ENCODE measurements at places on chromosomes 13 and 19.

DNA sequence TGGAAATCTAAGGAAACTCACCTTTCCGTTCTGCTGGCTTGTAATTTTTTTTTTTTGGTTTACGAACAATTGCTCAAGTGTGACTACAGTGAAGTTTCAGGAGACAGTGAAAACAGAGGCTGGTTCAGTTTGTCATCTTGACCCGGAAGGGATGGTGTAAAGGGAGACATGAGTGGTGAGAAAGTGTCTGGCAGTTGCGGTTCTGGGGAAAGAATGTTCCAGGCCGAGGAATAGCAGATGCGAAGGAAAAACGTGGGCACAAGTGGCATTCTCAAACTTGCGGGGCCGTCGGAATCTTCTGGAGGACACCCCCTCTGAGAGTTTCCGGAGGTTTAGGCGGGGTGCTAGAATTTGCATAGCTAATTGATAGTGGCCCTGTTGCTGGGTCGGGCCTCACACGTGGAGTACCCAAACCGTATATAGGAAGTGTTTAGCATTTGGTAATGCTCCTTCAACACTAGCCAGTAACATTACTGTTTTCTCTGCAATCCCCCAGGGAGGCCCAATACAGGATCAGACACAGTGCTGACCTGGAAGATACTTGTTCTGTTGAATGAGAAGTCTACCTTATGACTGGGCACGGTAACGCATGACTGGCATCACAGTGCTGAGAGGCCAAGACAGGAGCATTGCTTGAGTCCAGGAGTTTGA lies 2.8 kb upstream of the TNFSF9 start:
- no peak for DNase-seq

DNA sequence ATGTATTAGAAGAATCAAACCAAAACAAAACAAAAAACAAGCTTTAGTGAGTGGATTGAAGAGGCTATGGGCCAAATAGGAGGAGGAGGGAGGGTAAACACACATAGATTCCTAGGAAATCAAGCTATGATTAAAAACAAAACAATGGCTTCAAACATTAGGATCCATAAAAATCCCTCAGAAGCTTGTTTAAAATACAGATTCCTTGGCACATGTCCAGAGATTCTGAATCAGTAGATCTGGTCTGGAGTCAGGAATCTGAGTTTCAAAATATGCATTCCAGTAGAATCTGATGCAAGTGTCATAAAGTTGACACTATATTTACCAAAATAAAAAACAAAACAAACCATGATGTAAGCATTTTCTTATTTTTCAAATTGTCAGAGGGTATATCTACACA lies 692.8 kb upstream of the SGCG start:
- no peak for DNase-seq

- no peak for DNase-seq
Measured at GRCh38 chr13:70172946-70173597, 64.8 kb upstream of the KLHL1 start.

- DNase-seq, result no peak
Measured at GRCh38 chr19:8254286-8255001, 45.3 kb downstream of the CERS4 start.

DNA sequence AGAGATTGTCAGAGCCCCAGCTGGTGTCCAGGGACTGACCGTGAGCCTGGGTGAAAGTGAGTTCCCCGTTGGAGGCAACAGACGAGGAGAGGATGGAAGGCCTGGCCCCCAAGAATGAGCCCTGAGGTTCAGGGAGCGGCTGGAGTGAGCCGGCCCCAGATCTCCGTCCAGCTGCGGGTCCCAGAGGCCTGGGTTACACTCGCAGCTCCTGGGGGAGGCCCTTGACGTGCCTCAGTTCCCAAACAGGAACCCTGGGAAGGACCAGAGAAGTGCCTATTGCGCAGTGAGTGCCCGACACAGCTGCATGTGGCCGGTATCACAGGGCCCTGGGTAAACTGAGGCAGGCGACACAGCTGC lies 1.1 kb upstream of the ELANE start:
- no peak for DNase-seq

DNA sequence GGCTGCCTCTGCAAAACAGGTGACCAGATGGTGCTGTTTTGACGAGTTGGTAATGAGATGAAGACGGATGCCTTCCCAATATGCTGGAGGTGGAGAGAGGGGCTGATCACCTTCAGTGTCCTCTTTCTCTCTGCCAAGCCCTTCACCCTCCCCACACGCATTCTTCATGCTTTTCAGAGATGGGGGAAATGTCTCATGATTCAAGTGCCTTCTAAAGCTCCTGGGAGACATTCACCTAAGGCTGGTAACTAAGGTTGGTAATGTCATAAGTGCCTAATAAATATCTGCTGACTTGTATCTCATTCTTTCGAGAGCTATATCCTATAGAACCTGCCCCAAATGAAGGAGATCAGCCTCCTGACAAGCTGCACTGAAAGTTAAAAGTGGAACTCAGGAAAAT lies 86.2 kb upstream of the MBNL2 start:
- no peak for DNase-seq

GRCh38 chr19:14402332-14403144 lies 16.6 kb downstream of the DDX39A start:
- DNase-seq, result no peak

GRCh38 chr19:56126983-56127780 lies 6.1 kb upstream of the ZNF787 start:
- no peak for DNase-seq

DNA sequence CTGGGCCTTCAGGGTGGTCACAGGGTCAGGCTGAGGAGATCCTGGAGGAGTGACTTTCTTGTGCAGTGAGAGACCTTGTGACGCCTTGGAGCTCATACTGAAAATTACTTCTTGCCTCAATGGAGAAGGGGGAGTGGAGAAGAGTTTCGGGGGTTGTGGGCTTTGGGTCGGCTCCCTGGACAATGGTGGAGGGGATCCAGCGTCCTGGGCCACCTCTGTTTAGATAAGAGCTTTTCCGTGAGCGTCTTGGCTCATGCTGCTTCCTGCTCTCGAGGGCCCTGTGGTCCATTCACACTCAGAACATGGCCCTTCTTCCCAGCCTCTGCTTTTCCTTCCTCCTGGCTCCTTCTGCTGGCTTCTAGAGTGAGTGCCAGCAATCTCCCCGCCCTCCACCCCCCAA lies 81.9 kb downstream of the FLT1 start:
- DNase-seq, result no peak

- DNase-seq, result no peak
Measured at GRCh38 chr19:43738780-43739211, 16.0 kb downstream of the SMG9 start.

- DNase-seq, result no peak
Measured at GRCh38 chr13:52411629-52412028, 5.7 kb upstream of the THSD1 start.

DNA sequence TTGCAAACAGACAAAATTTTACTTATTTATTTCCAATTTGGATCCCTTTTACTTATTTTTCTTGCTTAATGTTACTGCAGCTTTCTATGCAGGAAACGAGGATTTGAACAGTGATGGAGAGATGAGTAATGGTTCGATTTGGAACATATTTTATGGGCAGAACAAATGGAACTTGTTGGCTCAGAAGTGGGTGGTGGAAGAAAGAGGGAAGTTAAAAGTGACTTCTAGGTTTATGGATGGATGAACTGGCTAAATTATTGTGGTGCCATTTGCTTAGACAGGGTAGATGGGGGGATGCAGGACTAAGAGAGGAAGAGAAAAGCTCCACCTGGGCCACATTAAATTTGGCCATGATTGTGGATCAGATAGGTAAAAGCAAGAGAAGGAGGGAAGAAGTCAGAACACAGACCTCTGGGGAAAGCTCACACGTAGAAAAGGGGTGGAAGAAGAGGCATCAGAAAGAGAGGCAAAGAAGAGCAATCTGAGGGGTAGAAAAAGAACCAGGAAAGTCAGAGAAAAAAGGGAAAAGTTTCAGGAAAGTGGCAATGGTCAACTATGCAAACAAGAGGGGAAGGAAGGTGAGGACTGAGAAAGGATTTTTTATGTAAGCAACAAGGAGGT lies 768 bp upstream of the CYSLTR2 start:
- no peak for DNase-seq

DNA sequence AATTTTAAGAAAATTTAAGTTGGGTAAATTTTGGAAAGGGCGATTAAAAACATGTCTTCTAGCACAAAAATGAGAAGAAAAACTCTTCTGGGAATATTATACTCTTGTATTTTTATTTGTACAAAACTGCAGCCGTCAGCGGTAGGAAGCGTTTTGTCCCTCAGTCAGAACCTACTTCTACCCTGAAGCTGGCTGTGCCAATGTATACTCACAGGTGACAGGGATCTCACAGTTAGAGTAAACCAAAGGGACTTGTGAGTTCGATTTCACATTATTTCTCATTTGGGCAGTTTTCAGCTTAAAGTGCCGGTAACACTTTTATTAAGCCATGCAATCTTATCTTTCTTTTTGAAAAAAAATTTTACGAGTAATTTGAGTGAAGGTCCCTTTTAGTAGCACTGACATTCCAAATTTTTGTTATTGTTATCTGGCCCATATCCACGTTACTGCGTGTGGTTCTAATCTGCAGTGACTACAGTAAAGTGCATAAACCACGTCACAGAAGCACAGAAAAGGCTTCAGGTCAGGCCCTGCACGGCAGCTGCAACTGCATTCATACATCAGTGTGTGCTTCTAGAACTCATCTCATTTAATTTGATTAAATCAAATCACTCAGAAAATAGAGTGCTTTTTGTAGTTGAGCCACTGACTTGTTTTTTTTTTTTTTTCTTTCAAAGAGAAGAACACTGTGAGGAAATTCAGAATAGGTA lies 387.3 kb downstream of the LIG4 start:
- no peak for DNase-seq

- no peak for DNase-seq
Measured at GRCh38 chr13:75929076-75929475, 292.9 kb downstream of the LMO7 start.

DNA sequence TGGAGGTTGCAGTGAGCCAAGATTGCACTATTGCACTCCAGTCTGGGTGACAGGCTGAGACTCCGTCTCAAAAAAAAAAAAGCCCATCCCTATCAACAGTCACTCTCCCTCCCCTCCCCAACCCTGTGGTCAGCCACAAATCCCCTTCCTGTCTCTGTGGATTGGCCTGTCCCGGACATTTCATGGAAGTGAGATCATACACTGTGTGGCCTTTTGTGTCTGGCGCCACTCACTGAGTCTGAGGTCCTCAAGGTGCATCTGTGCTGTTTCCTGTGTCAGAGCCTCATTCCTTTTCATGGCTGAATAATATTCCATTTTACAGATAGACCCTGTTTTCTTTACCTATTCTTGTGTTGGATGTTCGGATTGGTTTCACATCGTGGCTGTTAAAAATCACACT lies 149.5 kb downstream of the PTPRS start:
- DNase-seq, result no peak

GRCh38 chr13:39773833-39774232 lies 118.4 kb downstream of the COG6 start:
- DNase-seq, result no peak

GRCh38 chr13:72181661-72182060 lies 314.7 kb upstream of the DACH1 start:
- DNase-seq, result no peak

DNA sequence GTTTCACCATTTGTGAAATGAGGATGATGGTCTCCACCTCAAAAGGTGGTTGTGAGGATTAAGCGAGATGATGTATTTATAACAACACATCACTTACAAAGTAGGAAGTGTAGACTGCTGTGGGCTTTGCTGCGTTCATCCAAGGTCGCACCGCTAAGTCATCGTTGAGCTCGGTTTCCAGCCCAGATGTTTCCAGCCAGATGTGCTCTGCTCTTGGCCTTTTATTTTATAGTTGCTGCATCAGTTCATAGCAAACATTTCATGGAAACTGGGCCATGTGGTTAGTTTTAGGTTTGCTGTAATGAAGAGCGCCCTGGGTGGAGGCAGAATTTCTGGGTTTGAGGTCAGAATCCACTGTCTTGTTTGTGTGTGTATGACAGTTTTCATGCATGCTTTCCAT lies 76.5 kb upstream of the RNF113B start:
- DNase-seq, result no peak

- no peak for DNase-seq
Measured at GRCh38 chr13:49417161-49417560, 26.7 kb downstream of the CAB39L start.

GRCh38 chr19:55688422-55689218 lies 13.6 kb downstream of the EPN1 start:
- DNase-seq, result no peak

GRCh38 chr19:14497228-14497921 lies 1.4 kb upstream of the GIPC1 start:
- DNase-seq, result no peak

GRCh38 chr13:113732176-113732960 lies 26.7 kb upstream of the TMEM255B start:
- DNase-seq, result no peak

DNA sequence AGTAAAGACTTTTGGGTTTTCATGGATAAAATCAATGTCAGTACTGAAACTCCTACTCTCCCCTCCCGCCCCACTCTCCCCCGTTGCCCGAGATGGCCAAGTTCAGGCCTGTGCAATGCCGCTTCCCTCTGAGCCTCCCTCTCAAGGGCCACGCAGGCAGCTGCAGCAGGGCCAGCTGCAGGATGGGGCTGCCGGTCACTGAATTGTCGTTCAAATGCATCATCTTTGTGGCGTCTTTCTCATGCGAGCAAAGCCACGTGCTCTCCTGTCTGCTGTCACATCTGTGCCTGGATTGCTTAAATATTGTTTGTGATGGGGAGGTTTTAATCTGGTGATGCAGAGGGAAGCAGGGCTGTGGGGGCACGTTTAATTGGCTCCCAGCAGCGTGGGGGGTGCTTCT lies 26.6 kb downstream of the SHISA2 start:
- DNase-seq, result no peak

DNA sequence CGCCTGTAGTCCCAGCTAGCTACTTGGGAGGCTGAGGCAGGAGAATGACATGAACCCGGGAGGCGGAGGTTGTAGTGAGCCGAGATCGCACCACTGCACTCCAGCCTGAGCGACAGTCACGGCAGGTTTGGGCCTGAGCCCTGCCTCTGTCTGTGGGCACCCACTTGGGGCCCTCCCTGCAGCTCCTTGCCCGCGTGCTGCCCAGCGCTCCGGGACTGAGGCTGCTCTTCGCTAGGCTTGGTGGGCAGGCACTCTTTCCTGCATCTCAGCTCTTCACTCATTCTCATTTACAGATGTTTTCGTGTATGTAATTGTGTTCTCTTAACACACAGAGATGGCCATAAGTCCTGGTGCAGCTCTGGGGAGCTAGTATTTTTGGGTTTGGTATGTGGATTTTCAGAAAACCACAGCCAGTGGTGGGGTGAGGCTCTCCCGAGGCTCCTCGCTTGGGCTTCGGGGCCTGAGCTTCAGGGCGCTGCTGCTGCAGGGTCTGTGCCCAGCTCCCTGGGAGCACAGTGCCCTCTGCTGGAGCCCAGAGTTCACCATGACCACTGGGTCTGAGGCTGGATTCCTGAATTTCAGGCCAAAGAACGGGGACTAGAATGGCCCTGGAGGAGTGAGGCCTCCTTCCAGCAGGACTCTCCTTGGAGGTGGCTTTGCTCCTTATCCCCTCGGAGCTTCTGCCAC lies 15.2 kb downstream of the UPF1 start:
- peak; percentile 72 for DNase-seq

Data from stimulated activated CD4-positive, alpha-beta T cell treated with anti-CD3 and anti-CD28 coated beads, Interleukin-2, amount 100 ng/mL, for 24 hours (primary cell).